Esophagus squamous epithelium (tissue), 5 donors: ENCODE measurements at places on chromosomes 12 and 14. TPM values are rescaled to one million over a fixed set of nuclear protein-coding genes. Genes with fewer than 3 reads are reported as not detected.

The FAIM2 gene
- 2.9 TPM for total RNA-seq

GRCh38 chr12:29131539-29131938 is 17.5 kb upstream of the FAR2 start:
- no peak for DNase-seq

DNA sequence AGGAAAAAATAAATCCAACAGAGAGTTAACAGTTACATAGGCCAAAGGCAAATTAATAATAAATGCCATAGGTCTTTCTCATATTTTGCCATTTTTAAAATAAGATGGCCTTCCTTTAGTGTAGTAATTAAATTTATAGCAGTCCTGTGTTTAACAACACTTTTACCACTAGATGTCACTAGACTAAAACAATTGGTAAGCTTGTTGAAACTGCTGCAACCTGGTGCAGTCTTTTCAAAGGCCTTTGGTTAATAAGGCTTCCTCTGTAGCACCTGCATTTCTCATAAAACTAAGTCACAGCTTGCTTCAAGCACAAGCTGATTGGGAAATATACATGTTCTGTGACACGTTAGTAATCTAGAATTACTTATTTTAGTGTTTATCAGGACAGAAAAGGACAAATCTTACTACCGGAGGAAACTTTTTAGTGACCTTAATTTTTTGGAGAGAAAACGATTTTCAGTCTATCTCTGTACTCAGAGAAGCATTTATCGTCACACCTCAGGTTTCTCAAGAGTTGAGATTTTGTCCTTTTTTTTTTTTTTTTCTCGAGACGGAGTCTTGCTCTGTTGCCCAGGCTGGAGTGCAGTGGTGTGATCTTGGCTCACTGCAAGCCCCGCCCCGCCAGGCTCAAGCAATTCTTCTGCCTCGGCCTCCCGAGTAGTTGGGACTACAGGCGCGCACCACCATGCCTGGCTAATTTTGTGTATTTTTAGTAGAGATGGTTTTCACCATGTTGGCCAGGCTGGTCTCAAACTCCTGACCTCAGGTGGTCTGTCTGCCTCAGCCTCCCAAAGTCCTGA is 20.0 kb downstream of the BORCS5 start:
- no peak for DNase-seq

GRCh38 chr12:66679461-66680084 is 697 bp upstream of the GRIP1 start:
- DNase-seq = no peak

- no peak for DNase-seq
Measured at GRCh38 chr14:61492474-61492873, 171.1 kb downstream of the PRKCH start.

The DLGAP5 gene
- total RNA-seq = 12.5 TPM

The RHEBL1 gene
- total RNA-seq = not detected

- DNase-seq = no peak
Measured at GRCh38 chr14:29278301-29279263, 512.0 kb downstream of the FOXG1 start.

GRCh38 chr14:82778601-82779000 is 1244.9 kb upstream of the SEL1L start:
- DNase-seq = no peak

The NRL gene
- total RNA-seq = 3.6 TPM

The PDE3A gene
- 5.5 TPM for total RNA-seq

DNA sequence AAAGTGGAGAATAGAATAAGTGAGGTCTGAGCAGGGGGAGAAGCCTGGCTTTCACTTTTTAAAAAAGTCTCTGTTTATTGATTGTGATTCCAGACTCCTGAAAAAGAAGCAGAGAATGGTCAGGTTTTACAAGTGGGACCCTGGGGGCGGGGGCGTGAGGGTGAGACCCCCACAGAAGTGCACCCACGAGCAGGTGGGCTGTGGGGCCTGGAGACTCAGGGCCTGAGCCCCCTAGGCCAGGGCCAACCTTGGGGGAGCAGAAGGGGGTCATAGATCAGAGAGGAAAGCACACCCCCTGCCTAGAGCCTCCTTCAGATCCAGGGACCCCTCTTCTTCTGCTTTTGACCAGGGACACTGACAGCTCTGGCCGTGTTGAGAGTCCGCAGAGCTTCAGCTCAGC is 180.3 kb downstream of the ADGRD1 start:
- no peak for DNase-seq

GRCh38 chr12:26080911-26081310 is 43.9 kb downstream of the BHLHE41 start:
- no peak for DNase-seq

GRCh38 chr14:74491956-74492775 is 939 bp downstream of the NPC2 start:
- no peak for DNase-seq

DNA sequence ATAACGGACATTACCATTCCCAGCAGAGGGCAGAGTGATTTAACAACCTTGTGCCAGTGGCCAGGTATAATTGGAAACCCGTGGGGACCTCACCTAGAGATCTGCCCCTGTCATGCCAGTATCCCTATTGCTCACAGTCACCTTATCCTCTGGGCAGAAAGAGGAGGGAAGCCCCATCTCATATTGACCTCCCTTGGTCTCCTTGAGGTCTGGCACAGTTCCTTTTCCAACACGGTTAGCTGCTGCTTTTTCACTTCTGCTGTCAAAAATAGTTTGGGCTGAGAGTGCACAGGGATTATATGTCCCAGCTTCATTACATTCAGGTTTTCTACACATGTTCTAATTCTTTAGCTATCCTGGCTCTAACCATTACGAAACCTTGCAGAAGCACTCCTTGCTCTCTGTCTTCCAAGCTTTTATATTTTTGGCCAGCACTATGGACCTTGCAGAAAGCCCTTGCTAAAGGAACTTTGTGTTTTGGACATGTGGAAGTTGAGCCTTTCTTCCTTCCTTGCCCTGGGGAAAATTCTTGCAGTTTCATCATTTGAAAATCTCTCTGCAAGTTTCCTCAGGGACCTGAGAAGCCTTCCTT is 111.7 kb upstream of the MIS18BP1 start:
- DNase-seq = no peak
